Stimulated activated CD4-positive, alpha-beta T cell treated with anti-CD3 and anti-CD28 coated beads, Interleukin-4, amount 100 ng/mL, for 1 hour (primary cell): ENCODE measurements at places on chromosomes 1 and 21.
A peak's percentile ranks its signal among the peaks of the same experiment; 100 is the strongest.

DNA sequence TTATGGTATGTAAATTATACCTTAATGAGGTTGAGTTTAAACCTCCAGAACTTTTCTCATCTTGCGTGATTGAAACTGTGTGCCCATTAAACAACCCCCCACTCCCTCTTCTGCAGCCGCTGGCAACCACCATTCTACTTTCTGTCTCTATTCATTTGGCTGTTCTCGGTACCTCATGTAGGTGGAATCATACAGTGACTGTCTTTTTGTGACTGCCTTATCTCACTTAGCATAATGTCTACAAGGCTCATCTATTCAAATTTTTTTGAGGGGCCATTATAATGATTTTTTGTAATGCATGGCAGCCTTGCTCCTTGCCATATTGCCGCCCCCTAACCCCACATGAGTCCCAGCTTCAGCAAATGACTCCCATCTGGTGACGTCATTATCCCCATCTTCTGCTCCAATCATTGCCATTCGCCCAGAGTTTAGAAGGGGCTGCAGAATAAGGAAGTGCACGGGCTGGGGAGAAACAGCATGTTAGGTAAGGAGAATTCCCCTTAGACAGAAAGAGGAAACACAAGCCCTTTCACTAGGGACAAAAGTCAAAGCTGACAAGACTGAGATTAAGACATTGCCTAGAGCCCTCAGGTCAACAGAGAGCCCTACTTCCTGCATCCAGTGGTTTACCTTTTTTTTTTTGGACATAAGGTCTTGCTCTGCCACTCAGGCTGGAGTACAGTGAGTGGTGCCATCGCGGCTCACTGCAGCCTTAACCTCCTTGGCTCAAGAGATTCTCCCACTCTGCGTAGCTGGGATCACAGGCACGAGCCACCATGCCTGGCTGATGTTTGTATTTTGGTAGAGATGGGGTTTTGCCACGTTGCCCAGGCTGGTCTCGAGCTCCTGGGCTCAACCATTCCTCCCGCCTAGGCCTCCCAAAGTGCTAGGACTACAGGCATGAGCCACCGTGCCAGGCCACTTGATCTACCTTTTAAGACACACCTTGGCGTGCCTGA, 78.4 kb upstream of the ERRFI1 start:
- DNase-seq, result no peak

- DNase-seq, result no peak
Observed at GRCh38 chr1:156874572-156875340, 14.1 kb downstream of the NTRK1 start.

DNA sequence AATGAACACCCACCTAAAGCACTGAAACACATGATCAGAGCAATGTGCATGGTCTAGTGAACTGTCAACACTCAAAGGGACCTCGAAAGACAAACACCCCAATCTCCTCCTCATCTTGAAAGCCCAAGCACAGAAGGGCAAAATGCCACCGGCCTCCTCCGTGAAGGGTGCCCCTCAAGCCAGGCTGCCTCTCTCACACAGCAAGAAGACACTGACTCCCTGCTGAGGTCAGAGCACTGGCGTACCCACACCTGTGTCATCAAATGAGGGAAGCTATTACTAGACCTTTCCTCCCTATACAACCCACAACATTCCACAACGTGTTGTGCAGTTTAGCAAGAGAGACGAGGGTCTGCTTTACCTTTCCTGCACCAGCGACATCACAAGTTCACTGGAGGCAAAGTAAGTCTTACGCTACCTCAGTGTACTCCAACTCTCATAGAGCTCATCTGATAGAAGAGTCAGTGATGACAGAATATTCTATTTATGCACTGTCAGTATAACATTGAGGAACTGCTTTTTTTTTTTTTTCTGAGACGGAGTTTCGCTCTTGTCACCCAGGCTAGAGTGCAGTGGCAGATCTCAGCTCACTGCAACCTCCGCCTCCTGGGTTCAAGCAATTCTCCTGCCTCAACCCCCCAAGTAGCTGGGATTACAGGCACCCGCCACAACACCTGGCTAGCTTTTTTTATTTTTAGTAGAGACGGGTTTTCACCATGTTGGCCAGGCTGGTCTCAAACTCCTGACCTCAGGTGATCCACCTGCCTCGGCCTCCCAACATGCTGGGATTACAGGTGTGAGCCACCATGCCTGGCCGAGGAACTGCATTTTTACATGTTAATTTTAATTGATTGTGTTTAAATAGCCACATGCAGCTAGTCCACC, 3.3 kb downstream of the SH3BP5L start:
- DNase-seq, result no peak

GRCh38 chr1:221841251-221841982, 99.5 kb upstream of the DUSP10 start:
- no peak for DNase-seq

- peak; percentile 61 for DNase-seq
Observed at GRCh38 chr1:167533851-167534300, 15.5 kb upstream of the CD247 start.

DNA sequence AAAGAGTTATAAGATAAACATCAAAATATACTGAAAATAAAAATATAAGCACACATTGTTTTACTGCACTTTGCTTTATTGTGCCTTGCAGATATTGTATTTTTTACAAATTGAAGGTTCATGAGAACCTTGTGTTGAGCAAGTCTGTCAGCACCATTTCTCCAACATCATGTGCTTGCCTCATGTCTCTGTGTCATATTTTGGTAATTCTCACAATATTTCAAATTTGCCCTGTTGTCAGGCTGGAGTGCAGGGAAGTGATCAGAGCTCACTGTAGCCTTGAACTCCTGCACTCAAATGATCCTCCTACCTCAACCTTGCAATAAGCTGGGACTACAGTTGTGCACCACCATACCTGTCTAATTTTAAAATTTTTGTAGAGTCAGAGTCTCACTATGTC, 21.3 kb upstream of the CNIH3 start:
- DNase-seq, result no peak

- no peak for DNase-seq
Observed at GRCh38 chr1:25469177-25469576, 38.5 kb downstream of the MACO1 start.

DNA sequence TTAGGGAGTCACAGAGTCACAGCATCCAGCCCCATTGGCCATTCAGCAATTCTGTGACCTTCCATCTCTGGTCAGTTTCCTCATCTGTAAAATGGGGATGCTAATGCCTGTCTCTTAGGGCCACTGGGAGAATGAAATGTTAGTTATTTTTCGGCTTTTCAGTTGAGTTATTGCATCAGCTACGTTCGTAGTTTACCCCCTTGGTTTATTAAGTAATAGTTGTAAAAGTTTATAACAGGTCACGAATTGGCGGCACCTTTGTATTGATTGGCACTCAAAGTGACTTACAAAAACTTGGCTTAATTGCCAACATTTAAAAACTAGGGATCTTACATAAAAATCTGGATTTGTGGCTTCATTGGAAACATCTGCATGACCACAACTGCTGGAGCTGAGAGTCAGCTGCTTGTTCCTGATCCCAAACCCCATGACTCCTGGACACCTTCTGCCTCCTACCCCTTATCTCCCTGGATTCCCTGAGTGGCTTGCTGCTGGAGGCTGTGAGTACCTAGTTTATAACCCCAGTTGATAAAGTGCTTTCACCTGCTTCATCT, 23.0 kb upstream of the SLC1A7 start:
- DNase-seq, result no peak

- DNase-seq, result no peak
Observed at GRCh38 chr1:10624256-10625050, 149.7 kb downstream of the PEX14 start.

GRCh38 chr21:28833182-28833581, 159.5 kb downstream of the LTN1 start:
- DNase-seq, result no peak

- DNase-seq, result peak; percentile 48
Observed at GRCh38 chr1:115112496-115113375, 23.4 kb upstream of the TSPAN2 start.

- DNase-seq, result no peak
Observed at GRCh38 chr1:58979086-58979485, 195.2 kb upstream of the JUN start.

GRCh38 chr1:155591770-155592169, 18.2 kb upstream of the MSTO1 start:
- DNase-seq, result no peak
